ENCODE measurements at places on chromosomes 5 and 9. TPM values are rescaled to one million over a fixed set of nuclear protein-coding genes. Genes with fewer than 3 reads are reported as not detected.
A peak's percentile ranks its signal among the peaks of the same experiment; 100 is the strongest.

DNA sequence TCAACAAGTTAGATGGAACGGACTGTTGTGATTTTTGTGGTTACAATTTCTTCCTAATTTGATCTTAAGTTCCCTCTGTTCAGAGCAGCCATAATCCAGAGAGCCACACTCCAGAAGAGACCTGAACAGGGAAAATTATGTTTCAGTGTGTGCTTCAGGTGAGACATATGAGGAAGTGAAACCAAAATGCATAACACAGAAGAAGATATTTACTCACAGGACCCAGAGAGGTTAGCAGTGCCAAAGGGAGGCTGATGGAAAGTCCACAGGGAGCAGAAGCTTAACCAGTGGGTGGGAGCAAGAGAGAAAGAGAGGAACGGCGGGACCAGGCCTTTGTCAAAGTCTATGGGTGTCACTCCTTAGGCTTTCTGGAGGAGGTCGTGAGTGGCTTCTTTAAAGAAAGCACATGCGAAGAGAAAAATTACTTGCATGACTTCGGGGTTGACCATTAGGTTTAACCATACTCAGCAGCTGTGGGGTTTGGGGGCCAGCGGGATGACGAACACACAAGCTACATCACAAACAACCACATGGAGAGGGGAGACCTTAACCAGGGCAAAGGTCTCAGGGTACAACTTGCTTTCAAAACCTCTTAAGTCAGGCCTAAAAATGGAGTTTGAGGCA is 141.4 kb downstream of the MED10 start:
- no peak for DNase-seq

- no peak for DNase-seq
These were observed 94.1 kb upstream of the SELENOP start for GRCh38 chr5:42905827-42906226.

- DNase-seq = no peak
These were observed 612.1 kb downstream of the PTPRD start for GRCh38 chr9:10000669-10001068.

DNA sequence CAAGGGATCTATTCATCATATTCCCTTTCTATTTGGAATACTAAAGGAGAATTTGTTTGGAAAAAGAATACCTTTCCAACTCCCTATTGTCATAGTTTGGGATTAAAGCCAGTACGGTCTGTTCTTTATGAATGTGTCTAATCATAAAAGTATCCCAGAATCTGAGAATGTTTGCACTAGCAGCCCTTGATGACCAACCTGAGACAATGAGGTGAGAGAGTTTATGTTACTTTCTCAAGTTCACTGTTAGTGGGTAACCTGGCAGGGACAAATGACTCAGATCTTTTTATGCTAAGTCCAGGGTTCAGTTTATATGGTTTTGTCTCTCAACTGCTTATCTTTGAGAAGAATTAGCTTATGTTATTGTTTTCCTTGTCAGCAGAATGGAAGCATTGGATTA is 25.3 kb upstream of the TLR4 start:
- peak; percentile 12 for DNase-seq

DNA sequence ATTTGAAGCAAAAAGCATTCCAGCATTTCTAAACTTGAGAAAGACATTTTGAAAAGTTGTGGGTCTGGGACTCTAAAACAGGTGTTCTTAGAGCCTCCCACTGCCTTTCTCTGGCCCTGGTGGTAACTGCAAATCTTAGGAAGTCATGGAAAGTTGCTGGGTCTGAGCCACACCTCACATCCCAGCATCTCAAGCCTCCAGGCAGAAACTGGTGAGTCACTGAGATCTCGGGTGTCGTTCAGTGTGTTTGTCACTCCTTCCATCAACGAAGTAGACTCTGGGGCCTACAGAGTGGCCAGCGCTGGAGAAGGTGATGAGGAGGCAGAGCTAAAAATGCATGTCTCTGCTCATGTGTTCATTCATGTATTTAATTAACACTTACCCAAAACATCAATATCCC is 59.6 kb upstream of the C5orf58 start:
- peak; percentile 57 for DNase-seq

DNA sequence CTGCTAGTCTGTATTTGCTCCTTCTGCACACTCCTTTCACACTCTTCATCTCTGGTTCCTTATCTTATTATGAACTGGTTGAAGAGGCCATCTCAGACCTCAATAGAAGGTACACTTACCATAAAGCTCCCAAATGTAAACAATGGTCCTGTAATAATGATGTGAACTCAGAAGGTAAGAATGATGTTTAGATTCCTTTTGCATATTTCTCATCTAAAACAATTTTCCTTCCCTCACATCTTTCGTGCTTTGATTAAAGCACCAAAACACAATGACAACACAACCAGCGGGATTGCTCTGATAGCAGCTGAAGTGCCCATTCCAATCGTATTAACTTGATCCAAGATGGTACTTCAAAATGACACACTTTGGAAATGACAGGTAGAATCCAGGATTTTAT is 34.3 kb downstream of the NFIB start:
- DNase-seq = no peak

- DNase-seq = peak; percentile 74
These were observed at the start of gene BRINP1 for GRCh38 chr9:119368681-119369581. Gene BRINP1 (minus strand): TSS chr9:119369435. CDS start chr9:119313355, 56,080 bp downstream.

DNA sequence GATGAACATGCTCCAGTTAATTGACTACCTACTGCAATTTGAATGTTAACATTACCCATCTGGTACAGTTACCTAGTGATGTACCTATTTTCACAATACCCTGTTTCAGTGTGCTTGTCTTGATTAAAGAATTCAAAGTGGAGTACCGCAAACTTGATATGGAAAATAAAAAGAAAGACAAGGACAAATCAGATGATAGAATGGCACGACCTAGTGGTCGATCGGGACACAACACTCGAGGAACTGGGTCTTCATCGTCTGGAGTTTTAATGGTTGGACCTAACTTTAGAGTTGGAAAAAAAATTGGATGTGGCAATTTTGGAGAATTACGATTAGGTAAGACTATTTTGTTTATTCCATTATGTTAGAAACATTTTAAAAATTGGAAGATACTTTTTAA is 33.5 kb downstream of the CSNK1G3 start:
- peak; percentile 24 for DNase-seq

GRCh38 chr5:80916676-80917075 is 43.5 kb upstream of the RASGRF2 start:
- DNase-seq = no peak

DNA sequence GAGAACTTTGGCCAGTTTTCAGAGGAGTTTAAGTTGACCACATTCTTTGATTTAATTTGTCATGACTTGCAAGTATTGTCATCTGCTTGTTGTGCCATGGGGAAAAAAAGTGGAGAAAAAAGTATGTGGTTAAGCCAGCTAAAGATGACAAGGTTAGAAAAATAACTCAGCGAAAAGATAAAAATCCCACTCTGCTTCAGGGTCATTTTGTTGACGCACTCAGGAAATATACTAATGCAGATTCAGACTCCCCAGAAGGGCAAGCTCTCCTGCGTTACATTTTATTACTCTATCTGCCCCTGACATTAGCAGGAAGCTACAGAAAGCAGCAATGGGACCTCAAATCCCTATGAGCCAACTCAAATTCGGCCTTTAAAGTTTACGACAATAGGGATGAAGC is 27.6 kb upstream of the TESK1 start:
- no peak for DNase-seq

DNA sequence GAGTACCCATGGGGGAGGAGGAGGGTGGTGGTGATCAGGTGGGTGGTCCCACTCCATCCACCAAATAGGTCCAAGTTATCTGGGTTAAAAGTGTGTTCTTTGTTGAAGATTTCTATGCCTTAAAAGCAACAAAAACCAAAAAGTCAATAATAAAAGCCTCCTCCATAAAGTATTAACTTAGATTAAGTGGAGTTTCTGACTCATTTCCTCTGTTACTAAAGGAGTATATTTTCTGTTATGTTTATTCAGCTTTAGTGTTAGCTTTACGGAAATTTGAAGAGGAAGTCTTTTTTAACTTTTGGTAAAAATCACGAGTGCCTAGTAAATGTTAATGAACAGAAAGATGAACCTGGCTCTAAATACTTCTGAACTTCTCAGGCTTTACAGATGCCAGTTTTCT is 17.8 kb downstream of the FBXO38 start:
- DNase-seq = no peak

DNA sequence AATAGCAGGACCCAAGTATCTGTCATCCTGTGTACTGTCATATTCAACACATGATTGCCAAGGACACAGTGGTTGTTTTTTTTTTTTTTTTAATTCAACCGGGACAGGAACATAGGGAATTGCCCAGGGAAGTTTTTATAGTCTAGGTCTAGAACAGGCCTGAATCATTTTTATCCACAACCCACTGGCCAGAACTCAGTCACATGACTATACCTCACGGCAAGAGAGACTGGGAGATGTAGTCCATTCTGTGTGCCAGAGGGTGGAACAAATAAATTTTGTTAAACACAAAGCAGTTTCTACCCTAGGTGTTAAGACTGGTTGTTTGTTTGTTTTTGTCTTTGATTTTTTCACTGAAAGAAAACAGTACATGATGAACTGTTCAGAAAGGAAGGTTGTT is 105.8 kb upstream of the SMARCA2 start:
- no peak for DNase-seq

DNA sequence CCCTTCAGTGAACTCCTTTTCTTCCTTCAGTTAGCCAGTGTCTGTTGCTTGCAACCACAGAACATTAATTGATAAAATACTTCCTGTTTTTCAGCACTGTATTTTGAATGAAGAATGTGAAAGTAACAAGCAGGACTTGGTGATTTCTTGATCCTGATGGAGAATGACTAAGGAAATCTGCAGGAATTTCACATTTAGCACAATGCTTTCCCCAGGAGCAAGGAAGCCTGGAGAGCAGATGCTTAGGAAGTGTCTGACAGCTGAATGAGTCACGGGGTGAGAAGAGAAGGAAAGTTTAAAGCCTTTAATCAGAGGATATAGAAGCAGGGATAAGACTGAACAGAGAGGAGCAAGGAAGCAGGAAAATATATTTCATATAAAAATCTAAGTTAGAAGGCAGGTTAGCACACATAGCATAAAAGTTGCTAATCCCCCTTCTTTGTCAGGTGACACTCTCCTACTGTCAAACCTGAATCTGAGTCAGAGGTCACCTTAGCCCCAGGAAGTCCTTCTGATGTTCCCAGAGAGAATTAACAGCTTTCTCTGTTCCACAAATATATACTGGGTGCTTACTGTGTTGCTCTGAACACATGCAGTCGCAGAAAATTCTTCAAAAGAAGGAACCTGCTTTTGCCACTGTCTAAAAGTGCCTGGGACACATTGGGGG is 59.7 kb downstream of the GNA14 start:
- DNase-seq = peak; percentile 6

GRCh38 chr9:72775570-72775969 is 177.3 kb downstream of the ALDH1A1 start:
- no peak for DNase-seq

GRCh38 chr9:38182321-38182720 is 113.3 kb upstream of the SHB start:
- no peak for DNase-seq

- peak; percentile 32 for DNase-seq
These were observed 5.6 kb downstream of the C5orf24 start for GRCh38 chr5:134851307-134851923.

DNA sequence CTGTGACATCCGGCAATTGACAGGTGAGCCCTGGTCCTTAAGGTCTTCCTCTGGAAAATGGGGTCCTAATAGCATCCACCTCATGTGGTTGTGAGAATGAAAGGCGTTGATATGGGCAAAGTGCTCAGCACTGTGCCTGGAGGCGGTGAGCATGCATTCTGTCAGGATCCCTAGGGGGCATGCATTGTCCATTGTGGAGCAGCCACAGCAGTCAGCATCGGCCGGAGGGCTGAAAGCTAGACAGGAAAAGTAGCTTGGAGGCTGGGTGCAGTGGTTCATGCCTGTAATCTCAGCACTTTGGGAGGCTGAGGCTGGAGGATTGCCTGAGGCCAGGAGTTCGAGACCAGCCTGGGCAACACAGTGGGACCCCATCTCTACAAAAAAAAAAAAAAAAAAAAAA is 122.2 kb downstream of the LHX2 start:
- no peak for DNase-seq

- DNase-seq = peak; percentile 68
These were observed 13.9 kb upstream of the BASP1 start for GRCh38 chr5:17203329-17204132.

GRCh38 chr5:73564675-73565074 is 764 bp downstream of the ANKRA2 start:
- no peak for DNase-seq

GRCh38 chr5:1666812-1667588 is 132.6 kb downstream of the MRPL36 start:
- DNase-seq = no peak

DNA sequence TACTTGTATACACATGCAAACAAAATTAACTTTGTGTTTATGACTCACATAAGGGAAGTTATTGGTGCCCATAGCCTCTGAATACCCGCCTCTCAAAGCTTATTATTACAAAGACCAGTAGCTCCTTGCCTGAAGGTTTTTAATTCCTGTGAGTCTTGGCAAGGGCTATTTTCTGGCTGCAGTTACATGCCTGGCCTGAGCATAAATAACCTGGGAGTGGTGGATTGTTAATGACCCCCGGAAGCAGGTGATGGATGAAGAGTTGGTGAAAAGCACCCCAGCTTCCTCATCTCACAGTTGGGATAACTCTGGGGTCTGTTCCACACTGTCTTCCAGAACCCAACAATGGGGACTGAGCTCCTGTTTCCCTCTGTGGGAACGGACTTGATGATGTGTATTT is 594.5 kb downstream of the PDE4D start:
- no peak for DNase-seq

- no peak for DNase-seq
These were observed 76.6 kb downstream of the MAPKAP1 start for GRCh38 chr9:125630436-125630835.

- DNase-seq = no peak
These were observed 40.3 kb upstream of the EEIG1 start for GRCh38 chr9:128021098-128021497.

GRCh38 chr9:136013524-136014034 is 52.4 kb upstream of the UBAC1 start:
- no peak for DNase-seq

DNA sequence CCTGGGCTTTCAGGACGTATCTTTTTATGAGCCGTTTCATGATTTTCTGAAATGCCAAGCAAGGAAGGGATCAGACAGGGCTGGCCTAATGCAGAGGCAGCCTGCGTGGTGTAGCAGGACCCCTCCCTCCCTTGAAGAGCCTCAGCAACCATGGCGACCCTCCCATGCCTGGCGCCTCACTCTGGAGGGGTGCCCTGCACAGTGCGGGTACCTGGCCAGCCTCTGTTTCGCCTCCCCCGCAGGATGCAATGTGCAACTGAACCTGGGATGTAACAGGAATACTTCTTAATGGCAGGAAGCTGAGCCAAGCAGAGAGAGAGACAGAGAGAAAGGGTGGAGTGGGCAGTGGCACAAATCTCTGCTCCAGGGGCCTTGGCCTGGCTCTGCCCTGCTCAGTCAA is 23.3 kb upstream of the SMIM32 start:
- no peak for DNase-seq

- no peak for DNase-seq
These were observed 417.0 kb upstream of the MEF2C start for GRCh38 chr5:89299998-89300397.

- no peak for DNase-seq
These were observed 509 bp downstream of the LVRN start for GRCh38 chr5:115962565-115963402.

Gene HTR4
- not detected for total RNA-seq

Gene BHMT
- total RNA-seq = 0.93 TPM

Gene CD72
- 0.12 TPM for total RNA-seq

Gene OLFM1
- total RNA-seq = 2.6 TPM

Gene NTRK2
- total RNA-seq = 0.54 TPM

Gene SPATA31A3
- total RNA-seq = not detected

Gene TERT
- total RNA-seq = 0.03 TPM

Gene TRPM6
- not detected for total RNA-seq

Gene NR2F1-AS1
- not detected for total RNA-seq

Gene ANKRD20A1
- total RNA-seq = not detected

Gene GMCL2
- not detected for total RNA-seq
